ENCODE measurements at places on chromosomes 12 and 14. TPM values are rescaled to one million over a fixed set of nuclear protein-coding genes. Genes with fewer than 3 reads are reported as not detected.
A peak's percentile ranks its signal among the peaks of the same experiment; 100 is the strongest.

The NFATC4 gene
- polyA plus RNA-seq: 34.8 TPM

DNA sequence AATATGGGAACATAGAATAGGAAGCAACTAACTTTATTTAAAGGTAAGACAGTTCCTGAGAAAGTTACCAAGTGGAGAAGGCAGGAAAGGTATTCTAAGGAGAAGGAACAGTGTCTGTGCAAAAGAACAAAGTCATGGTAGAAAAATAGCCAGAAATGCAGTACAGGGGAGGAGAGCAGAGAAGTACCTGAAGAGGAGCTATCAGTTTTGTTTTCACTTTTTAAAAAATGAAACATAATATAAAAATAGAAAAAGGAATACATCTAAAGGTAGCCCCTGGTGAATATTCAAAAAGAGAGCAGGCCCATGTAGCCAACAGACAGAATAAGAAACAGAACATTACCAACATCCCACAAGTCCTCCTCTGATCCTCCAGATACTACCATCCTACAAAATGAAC is 408.7 kb downstream of the ADAMTS20 start:
- DNase-seq: no peak

DNA sequence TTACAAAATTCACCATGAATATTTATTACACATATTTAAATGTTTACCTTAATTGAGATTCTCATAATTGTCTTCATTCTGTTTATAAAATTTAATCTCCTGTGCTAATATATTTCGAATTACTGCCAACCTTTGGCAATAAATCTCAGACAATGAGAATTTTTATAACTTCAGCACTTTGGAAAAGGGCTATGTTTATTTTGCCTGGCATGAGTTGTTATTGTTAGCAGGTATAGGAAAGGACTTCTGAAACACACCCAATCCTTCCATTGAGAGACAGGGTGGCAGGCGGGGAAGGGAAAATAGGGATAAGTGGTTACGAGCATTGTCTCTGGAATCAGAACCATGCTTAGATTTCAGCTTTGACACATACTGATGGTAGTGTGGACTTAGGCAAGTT is 12.1 kb upstream of the MSRB3 start:
- DNase-seq: no peak

The ASCL1 gene
- not detected for polyA plus RNA-seq

- DNase-seq: no peak
These were observed 19.4 kb downstream of the OTOGL start for GRCh38 chr12:80118565-80119324.

DNA sequence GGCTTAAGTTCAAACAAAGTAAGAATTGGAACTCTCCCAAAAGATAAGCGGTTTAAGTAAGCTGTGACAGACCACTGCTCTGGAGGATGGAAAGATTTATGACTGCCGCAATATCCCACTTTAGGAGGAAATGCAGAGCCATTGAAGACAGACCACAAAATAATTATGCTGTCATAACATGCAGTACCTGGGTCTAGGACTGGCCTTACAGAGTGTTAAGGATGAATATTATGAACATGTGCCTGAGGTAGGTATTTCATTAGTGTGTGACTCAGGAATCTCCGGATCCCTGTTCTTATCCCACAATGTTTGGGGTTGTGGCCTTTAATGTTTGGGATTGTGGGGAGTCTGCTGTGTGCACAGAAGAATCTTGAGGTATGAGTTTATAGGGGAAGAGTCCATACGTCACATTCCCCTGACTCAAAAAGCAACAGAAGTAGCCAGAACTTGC is 114.9 kb downstream of the SAMD4A start:
- no peak for DNase-seq

DNA sequence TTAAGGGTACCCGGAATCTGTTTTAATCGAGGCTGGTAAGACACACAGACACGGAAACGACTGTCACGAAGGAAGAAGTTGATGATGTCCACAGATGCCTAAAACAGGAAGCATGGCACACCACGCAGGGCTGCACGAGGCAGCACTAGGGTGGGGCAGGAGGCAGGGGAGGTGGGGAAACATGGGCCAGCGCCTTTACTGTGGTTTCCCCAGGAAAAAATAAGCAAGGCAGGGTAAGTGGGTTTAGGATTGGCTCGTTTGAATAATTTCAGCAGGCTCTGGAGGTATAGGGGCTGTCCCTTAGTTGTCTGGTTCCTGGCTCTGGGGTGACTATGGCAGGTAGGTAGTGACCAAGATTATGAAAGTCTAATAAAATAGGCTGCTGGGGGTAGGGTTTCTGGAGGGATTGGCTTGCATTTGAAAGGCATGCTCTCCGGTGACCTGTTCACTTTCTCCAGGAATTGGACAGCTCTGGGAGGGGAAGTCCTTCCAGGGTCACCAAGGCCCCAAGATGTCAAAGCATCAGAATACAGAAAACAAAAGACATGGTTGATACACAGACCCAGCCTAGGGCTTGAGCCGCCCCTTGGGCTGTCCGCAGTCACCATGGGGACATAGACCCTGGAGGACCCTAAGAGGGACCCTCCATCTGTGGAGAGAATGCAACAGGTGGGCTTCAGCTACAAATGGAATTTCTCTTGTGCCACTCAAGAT is 35.3 kb downstream of the MAP1LC3B2 start:
- no peak for DNase-seq

- peak; percentile 20 for DNase-seq
These were observed 26.8 kb upstream of the BMAL2 start for GRCh38 chr12:27305673-27306456.

The OR6C2 gene
- polyA plus RNA-seq: not detected

- no peak for DNase-seq
These were observed 313.5 kb downstream of the KCNC2 start for GRCh38 chr12:74896186-74896585.

The NGB gene
- not detected for polyA plus RNA-seq

The KMT2D gene
- 53.2 TPM for polyA plus RNA-seq

DNA sequence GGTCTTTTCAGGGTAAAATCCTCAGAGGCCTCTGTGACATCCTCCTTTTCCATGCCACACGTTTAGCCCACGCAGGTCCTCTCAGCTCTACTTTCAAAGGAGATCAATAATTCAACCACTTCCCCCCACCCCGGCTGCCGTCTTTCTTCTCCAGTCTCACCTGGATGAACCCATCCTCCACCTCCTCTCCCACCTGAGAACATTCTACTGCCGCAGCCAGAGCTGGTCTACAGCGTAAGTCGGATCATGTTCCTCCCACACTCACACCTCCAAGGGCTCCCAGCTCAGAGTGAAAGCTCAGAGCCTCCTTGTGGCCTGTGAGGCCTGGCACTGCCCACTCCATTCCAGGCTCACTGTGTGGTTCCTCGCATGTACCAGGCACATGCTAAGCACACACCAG is 246.6 kb downstream of the CHST11 start:
- DNase-seq: no peak

DNA sequence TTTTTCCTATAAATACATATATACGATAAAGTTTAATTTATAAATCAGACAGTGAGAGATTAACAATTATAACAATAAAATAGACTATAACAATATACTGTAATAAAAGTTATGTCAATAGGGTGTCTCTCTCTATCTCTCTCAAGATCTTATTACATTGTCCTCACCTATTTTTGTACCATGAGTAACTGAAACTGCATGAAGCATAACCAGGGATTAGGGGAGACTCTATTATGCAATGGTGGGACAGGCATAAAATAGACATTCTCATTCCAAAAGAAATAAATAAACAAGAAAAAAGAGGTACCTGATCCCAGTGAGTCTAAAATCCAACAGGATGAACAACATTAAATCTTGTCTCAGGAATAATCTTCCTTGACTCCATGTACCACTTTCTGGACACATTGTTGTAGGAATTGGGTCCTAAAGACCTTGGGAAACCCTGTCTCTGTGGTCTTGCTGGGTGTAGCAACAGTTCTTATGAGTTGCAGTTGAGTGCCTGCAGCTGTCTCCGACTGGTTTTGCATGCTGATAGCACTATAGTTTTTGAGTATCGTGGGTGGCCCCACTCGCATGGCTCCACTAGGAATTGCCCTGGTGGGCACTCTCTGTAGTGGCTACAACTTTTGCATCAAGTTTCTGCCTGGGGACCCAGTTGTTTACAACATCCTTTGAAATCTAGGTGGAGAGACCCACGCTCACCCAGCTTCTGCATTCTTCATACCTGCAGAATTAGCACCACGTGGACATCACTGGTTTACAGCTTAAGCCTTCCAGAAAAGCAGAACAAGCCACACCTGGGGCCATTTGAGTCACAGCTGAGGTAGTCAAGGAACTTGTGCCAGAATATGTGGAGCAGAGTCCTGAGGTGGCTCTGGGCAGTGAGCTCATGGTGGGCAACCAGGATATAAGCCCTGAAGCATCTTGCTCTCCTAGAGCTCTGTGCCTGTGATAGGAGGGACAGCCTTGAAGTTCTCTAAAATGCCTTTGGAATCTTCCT is 204.7 kb downstream of the KITLG start:
- DNase-seq: no peak

DNA sequence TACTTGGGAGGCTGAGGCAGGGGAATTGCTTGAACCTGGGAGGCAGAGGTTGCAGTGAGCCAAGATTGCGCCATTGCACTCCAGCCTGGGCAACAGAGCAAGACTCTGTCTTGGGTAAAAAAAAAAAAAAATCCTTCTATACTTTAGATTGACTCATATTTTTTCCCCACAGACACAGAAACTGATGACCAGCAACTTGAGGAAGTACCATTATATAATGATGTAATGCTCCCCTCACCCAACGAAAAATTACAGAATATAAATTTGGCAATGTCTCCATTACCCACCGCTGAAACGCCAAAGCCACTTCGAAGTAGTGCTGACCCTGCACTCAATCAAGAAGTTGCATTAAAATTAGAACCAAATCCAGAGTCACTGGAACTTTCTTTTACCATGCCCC is 24.3 kb upstream of the SNAPC1 start:
- no peak for DNase-seq

The KRT73 gene
- polyA plus RNA-seq: not detected

The DAO gene
- not detected for polyA plus RNA-seq

- DNase-seq: no peak
These were observed 11.3 kb downstream of the ARL6IP4 start for GRCh38 chr12:122991623-122992275.

GRCh38 chr14:35346738-35347322 is 54.6 kb downstream of the PSMA6 start:
- DNase-seq: no peak

GRCh38 chr14:24847568-24848095 is 202.3 kb downstream of the STXBP6 start:
- no peak for DNase-seq

The KRT80 gene
- 5.6 TPM for polyA plus RNA-seq

DNA sequence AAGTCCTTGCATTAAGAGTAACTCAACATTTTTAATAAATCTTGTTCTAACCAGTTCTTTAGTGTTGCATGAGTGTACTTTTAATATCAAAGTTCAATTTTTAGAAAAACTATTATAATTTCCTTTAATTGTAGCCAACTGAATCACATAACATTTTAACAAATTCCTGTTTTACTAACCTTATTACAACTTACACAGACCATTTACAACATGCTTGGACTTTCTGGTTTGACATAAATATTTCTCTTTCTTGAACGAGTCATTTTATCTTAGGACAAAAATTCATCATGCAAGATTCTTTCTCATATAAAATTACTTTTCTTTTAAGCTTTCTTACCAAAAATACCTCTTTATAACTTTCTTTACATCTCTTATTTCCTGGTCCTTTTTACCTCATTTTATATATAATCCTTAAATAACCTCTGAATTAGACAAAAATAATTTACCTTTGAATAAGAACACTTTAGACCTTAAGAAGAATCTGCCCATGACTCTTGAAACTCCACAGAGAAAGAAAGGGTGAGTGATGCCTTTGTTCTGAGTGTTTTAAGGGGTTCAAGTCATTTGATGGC is 3.9 kb downstream of the SLCO1A2 start:
- DNase-seq: no peak

GRCh38 chr12:44441155-44441554 is 435.0 kb downstream of the NELL2 start:
- DNase-seq: no peak

DNA sequence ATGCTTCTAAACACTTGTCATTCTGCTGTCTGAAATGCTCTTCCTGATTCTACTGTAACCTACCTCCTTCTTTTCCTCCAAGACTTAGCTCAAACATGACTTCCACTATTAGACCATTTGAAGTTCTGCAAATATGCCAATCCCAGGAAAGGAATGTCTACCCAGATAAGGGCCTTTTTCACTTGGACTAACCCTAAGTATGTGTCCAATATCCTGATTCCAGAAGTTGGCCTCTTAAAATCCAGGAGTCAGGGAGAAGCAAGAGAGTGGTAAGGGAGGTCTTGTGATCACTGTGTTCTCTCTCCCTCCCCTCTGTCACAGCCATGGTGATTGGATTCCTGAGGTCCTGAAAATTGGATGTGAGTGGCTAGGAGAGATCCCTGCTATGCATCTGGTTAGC is 30.2 kb downstream of the ADCY6 start:
- no peak for DNase-seq

- DNase-seq: no peak
These were observed 20.3 kb upstream of the PPP2R5E start for GRCh38 chr14:63563370-63564026.

The ACAD10 gene
- polyA plus RNA-seq: 22.7 TPM

DNA sequence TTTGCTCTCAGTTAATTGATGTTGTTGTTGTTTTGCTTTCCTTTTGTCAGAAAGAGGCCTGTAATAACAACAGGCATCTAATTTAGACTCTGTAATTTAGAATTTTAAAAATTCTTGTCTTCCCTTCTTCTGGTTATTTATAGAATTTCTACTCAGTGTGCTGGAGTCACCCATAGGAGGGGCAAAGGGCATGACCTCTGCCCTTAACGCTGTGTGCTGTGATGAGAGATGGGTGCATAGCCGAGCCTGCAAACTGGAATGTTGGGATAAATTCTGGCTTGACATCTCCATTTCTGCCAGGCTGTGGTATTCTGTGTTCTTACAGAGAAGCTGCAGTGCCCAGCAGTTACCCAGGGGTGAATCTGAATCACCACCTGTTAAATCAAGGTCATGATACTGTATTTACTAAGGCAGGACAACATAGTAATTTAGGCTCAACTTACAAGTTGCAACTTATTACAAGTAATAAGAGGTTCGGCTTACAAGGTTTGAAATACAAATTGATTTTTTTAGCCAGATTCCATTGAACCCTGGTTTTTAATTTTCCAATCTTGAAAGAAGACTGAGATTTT is 53.3 kb downstream of the TRAF3 start:
- no peak for DNase-seq

DNA sequence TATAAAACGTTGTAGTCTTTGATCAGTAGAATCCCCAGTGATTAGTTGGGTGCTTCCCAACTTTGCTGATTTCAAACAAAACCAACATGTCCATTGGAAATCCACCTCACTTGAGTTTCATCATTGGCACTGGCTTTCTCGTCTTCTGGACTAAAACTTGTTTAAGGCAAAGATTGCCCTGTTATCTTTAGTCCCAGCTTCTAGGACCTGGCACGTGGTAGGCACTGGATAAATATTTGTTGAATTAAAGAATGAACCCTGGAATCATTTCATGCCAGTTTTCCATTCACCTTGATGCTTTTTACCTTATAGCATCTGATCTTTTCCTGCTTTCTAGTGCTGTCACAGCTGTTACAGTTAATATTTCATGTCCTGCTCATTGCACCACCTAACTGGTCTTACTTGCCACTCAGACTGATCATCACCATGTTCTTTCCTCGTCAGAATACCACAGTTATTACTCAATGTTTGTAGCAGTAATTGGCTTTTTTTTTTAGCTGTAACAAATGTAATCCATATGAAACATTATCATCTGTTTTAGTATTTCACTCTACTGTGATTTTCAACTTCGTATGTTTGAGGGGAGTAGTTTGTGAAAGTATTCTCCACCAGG is 7.3 kb upstream of the C12orf50 start:
- no peak for DNase-seq

Measured in hindlimb muscle (tissue), 1 donor.